ENCODE measurements at places on chromosomes 4 and X. TPM values are rescaled to one million over a fixed set of nuclear protein-coding genes. Genes with fewer than 3 reads are reported as not detected.

ADH1B gene
- not detected for total RNA-seq

KLHL13 gene
- total RNA-seq, result 0.13 TPM

IL3RA gene
- not detected for total RNA-seq

DNA sequence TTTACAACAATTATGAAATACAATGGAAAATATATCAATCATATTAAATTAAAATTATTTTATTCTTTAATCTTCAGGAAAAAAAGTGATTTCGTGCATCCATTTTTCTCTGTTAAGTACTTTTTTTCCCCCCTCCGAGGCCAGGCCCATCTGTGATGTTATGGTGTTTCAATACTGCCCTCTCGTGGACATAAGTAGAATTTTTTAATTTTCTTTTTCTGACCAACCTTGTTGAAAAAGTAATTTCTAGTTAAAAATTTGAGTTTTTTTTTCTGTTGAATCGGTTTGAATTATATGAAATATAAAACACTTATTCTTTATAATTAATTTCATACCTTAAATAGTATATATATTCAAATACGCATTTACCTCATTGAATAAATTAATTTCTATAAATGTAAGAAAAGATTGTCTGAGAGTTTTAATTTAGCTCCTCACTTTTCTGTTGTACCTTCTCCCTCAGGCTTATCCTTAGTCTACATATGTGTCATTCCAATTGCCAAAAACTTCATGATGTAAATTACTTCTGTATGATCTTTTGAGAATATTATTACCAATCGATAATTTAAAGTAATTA lies 175.8 kb upstream of the TECRL start:
- DNase-seq, result peak; percentile 8

DNA sequence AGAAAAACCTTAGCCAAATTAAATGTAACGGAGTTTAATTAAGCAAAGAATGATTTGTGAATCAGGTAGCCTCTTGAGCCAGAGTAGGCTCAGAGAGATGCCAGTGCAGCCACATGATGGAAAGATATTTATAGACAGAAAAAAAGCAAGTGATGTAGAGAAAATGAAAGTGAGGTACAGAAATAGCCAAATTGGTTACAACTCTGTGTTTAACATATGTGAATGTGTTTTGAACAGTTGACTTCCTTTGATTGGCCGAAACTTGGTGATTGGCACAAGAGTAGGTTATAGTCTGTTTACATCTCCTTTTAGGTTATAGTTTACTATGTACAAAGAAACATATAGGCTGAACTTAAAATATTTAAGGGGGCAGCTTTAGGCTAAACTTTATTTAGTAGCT lies 459.9 kb upstream of the BOD1L1 start:
- no peak for DNase-seq

GRCh38 chr4:161206528-161207080 lies 957.2 kb downstream of the FSTL5 start:
- DNase-seq, result no peak

- no peak for DNase-seq
Observed at GRCh38 chr4:8319731-8320385, 50.3 kb downstream of the HTRA3 start.

DNA sequence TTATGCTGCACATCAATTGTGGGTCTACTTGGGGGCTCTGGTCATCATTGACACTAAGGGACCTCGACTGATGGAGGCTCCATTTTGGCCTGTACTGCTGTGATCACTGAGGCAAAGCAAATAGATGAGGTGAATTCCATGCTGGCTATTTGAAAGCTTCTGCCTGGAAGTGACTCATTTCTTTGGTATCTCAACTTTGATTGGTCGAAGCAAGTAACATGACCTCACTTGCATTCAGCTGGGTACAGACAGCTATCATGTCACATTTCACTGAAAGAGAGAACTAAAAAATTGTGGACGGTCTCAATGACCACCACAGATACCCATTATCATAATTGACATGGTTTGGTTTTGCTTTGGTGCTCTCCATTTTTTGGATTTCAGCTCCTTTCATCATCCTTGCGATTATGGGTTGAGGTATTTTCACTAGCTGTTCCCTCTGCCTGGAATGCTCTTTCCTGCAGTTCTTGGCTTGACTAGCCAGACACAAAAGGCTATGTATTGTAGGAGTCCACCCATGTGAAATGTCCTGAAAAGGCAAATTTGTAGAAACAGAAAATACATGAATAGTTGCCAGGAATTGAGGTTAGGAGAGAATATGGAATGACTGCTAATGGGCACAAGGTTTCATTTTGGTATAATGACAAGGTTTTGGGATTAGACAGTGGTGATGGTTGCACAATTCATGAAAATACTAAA lies 369.2 kb upstream of the LCORL start:
- DNase-seq, result no peak

- DNase-seq, result no peak
Observed at GRCh38 chr4:68182382-68182820, 52.7 kb upstream of the TMPRSS11F start.
